ENCODE measurements at places on chromosomes 2 and 18.

DNA sequence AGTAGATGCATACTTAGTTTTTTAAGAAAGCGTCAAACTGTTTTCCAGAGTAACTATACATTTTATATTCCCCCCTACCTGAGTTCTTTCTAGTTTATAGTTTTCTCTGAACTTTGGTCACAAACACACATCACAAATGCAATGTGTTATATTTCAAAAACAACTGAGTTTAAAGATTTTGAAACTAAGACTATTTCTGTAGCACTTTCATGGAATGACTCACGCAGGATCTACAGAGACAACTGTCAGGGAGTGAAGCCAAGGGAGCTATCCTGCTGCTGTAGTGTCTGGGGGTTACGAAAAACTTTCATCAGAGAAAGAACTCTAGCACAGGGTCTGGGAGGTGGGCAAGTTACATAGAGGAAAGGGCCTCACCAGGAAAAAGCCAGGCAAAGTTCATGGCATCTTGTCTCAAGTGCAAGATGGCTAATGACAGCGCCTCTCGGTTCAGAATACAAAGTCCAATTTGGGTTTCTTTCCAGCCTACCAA is 66.8 kb downstream of the UXS1 start:
- DNase-seq: no peak

DNA sequence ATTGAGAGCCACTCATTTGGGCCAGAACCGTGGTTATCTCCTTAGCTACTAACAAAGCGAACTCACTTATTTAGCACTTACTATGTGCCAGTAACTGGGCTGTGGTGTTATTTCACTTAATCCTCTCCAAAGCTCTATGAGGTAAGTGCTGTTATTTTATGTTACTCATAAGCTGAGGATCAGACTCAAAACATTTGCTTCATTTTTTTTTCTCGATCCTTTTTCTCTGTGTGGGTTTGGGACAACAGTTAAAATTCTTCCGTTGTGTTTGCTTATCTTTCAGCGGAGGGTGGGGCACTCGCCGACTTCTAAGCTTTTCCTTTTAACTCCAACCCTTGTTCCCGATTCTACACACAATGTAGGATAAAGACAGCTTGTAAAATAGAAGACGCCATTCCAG is 52.8 kb downstream of the TMEM178A start:
- DNase-seq: no peak

DNA sequence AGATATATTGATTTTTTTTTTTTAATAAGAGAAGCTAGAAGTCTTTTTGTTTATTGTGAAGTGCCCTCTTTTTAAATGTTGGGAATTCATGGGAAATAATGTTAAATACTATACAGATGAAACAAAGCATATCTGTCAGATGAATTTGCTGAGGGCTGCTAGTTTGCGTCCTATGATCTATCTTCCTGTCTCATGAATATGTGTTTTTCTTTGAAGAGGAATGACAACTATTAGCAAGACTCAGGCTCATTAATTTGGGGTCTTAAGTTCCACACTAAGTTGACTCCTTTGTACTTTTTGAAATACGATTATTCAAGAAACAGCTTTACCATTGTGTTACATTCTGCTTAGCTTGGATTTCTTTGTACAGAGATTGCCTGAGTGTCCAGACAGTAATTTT is 57.9 kb downstream of the AGFG1 start:
- DNase-seq: no peak

- DNase-seq: no peak
These were observed 4.8 kb downstream of the DHRS9 start for GRCh38 chr2:169073963-169074751.

DNA sequence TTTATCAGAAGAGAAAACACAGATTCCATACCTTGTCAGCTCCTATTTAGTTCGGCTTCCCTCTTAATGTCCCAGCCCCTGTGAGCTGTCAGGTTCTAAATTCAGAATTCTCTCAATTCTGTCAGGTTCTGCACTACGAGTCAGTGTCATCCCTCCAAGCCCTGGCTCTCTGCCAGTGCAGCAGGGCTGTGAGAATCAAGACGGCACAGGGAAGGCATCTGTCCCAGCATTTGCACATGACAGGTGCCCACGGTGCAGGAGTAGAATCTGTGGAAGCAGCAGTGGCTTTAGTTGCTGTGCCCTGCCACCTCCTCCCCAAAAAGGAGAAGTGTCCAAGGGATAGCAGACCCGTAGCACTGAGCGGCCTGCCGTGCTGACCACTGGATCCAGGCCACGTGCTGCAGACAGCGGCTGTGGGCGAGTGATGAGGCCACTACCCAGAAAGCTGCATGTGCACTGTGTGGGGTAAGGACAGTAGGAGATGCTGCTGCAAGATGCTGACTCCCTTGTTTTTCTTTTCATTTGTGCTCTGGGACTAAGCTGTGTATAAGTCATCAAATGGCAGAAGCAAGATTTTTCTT is 12.8 kb downstream of the RBFA start:
- no peak for DNase-seq

- DNase-seq: no peak
These were observed 97.9 kb upstream of the GYPC start for GRCh38 chr2:126558029-126558428.
